ENCODE measurements at places on chromosomes 1 and 21. TPM values are rescaled to one million over a fixed set of nuclear protein-coding genes. Genes with fewer than 3 reads are reported as not detected.

DNA sequence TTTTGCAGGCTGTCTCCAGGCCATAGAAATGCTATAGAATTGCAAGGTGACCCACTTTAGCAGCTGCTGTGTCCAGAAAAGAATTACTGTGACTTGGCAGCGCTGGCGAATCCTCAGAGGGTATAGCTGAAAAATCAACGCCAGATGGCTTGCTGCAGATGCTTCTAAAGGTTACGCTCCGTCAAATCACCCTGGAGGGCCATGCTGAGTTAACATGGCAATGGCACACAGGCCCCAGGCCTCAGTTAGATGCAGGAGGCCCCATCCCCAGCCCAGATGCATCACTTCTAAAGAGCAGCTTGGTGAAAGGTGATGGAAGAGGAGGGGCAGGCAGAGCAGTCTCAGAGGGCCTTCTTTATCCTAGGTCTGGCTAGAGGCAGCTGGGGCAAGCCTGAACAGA lies 18.0 kb downstream of the KIAA1614 start:
- no peak for DNase-seq

GRCh38 chr21:33368124-33368523 lies 35.1 kb upstream of the IFNGR2 start:
- DNase-seq: no peak

- DNase-seq: no peak
Observed at GRCh38 chr1:201925301-201925567, 21.1 kb downstream of the LMOD1 start.

Gene CSF3R
- total RNA-seq: not detected
